ENCODE measurements at places on chromosomes 12 and 14. TPM values are rescaled to one million over a fixed set of nuclear protein-coding genes. Genes with fewer than 3 reads are reported as not detected.

DNA sequence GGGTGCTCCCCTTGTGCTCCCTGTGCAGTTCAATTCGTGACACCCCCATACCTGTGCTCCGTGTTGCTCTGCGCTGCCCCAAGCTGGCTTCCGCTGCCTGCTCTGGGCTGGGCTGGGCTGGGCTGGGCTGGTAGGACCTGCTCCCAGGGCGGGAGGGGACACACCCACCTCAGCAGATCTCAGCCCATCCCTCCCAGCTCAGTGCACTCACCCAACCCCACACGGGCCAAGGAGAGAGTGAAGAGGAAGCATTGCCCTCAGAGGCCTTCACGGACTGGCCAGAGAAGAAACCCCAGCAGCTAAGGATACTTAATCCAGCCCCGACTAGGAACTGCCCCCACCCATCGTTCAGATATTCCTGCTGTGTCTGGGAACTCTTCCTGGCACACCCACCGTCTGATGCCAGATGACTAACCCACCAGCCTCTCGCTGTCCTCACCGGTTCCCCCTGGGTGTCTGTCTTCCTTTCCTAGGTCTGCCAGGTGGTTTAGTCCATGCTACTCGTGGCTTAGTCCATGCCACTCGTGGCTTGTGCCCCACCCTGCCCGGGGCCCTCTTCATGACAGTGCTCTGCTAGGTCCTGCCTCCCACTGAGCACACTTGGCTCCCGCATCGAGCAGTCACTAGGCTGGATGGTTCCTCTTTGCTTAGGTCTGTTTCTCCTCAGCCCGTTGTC, at the start of gene LPAR5:
LPAR5 (minus strand) TSS at position 104 of the 676 bp plus-strand sequence. CDS start 14,711 bp downstream, outside the sequence.
- H3K27me3 ChIP-seq, result no peaks in the 10 kb centered on the region
- H3K27ac ChIP-seq, result peak within 1 kb of the TSS; percentile 83
- H3K4me1 ChIP-seq, result peaks cover 22% of the 10 kb centered on the region

GRCh38 chr12:110475426-110475825, 6.8 kb downstream of the FAM216A start:
- no peak overlapping the region for H3K27ac ChIP-seq
- H3K4me1 ChIP-seq, result no peaks in the 10 kb centered on the region
- H3K4me3 ChIP-seq, result no peak overlapping the region
- H3K27me3 ChIP-seq, result no peaks in the 10 kb centered on the region

GRCh38 chr14:68236582-68237458, 417.2 kb downstream of the RAD51B start:
- H3K36me3 ChIP-seq, result no peaks in the 10 kb centered on the region
- H3K4me3 ChIP-seq, result no peak overlapping the region
- peaks cover 14% of the 10 kb centered on the region for H3K4me1 ChIP-seq
- DNase-seq, result no peak

DNA sequence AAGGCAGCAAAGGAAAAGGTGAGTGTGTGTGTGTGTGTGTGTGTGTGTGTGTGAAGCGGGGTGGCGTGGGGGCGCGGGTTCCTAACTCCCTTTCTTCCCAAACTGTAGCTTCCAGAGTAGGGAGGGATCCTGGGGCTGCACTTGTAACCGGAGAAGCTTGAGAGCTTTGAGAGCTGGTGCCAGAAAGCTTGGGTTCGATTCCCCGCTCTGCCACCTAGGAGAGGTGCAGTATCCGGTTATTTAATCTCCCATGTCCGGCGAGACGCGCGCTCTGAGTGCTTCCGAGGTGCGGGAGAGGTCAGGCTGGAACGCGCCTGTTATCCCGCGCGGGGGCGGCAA, 7.2 kb upstream of the RACGAP1 start:
- H3K27me3 ChIP-seq, result no peaks in the 10 kb centered on the region
- DNase-seq, result no peak
- H3K4me3 ChIP-seq, result peak overlapping the region; percentile 39
- H3K27ac ChIP-seq, result peak overlapping the region; percentile 39
- H3K36me3 ChIP-seq, result no peaks in the 10 kb centered on the region

- H3K27ac ChIP-seq, result peak within 1 kb of the TSS; percentile 56
- H3K36me3 ChIP-seq, result no peaks in the 10 kb centered on the region
- peak; percentile 15 for DNase-seq
- H3K27me3 ChIP-seq, result no peaks in the 10 kb centered on the region
- H3K4me3 ChIP-seq, result peak within 1 kb of the TSS; percentile 80
- peaks cover 36% of the 10 kb centered on the region for H3K4me1 ChIP-seq
Observed at GRCh38 chr12:105330283-105330930, at the start of gene C12orf75. TSS of gene C12orf75 (plus strand) at chr12:105330691. CDS start at chr12:105330892, 201 bp downstream.

DNA sequence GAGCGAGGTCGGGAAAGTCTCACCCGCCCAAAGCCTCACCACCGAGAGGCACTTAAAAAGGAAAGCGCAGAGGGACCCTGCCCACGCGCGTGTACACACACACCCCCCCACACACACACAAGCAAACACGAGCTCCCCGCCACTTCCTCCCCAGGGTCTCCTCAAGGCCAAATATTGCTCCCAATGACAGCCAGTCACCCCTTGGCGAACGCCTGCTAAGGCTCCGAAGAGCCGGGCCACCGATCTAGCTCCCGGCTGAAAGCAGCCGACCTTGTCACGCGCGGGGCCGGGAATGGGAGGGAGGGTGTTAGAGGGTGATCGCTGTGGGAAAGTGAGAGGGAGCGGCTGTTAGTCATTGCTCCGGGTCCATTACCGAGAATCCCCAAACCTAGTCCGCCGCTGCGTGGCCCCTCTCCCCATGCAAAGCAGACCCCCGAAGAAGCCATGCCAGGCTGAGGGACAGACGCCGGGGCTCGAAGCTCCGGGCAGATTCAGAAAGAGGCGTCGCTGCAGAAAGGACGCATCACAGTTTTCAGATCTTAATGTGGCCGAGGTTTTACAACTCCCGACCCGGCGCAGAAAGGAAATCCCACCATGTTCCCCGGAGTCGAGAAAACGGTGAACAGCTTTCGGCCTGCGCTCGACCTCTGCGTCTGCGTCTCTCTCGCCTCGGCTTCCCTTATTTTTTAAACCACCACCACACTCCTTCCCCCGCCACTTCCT, 2.6 kb downstream of the BMP4 start:
- H3K4me3 ChIP-seq, result peak overlapping the region; percentile 48
- peaks cover 23% of the 10 kb centered on the region for H3K4me1 ChIP-seq
- no peak for DNase-seq
- peak overlapping the region; percentile 81 for H3K27ac ChIP-seq
- H3K27me3 ChIP-seq, result peaks cover 66% of the 10 kb centered on the region

DNA sequence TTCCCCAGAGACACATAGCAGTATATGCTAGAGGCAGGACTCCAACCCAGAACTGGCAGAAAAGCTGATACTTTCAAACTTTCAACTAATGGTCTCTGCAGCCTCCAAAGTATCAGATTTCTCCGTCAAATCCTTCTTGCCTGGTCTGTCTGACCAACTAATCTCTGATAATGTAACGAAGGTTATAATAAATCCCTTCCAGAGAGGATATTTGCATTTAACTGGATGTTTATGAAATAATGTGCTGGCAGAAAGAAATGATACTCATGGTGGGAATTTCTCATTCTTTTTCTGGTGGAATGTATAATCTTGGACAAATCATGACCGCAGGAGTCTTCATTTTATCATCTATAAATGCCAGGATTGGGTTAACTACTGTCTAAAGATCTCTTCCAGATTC, 860.3 kb downstream of the DIO2 start:
- H3K27ac ChIP-seq, result no peak overlapping the region
- H3K4me1 ChIP-seq, result no peaks in the 10 kb centered on the region
- no peaks in the 10 kb centered on the region for H3K36me3 ChIP-seq
- no peaks in the 10 kb centered on the region for H3K27me3 ChIP-seq

- H3K27me3 ChIP-seq, result peaks cover 47% of the 10 kb centered on the region
- no peak overlapping the region for H3K27ac ChIP-seq
- peaks cover 29% of the 10 kb centered on the region for H3K4me1 ChIP-seq
- DNase-seq, result no peak
- no peak overlapping the region for H3K4me3 ChIP-seq
- H3K36me3 ChIP-seq, result no peaks in the 10 kb centered on the region
Observed at GRCh38 chr14:101564819-101565698, 3.8 kb downstream of the DIO3 start.

GRCh38 chr14:37903343-37904191, 304.1 kb upstream of the SSTR1 start:
- no peak overlapping the region for H3K4me3 ChIP-seq
- no peak overlapping the region for H3K27ac ChIP-seq
- no peaks in the 10 kb centered on the region for H3K4me1 ChIP-seq
- no peaks in the 10 kb centered on the region for H3K36me3 ChIP-seq

DNA sequence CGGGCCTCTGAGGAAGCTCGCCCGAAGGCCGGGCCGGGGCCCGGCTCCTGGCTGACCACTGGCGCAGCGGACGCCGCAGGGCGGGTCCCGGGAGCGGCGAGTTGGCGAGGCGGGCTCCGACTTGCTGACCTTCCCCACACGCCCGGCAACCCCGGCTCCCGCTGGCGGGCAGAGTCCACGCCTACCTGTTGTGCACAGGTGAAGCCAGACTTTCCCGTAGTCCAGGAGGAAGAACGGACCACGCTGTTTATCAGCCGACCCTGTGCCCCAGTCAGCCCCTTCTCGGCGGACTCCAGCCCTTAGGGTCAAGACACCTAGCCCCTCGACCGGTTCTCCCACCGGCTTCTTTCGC, 407 bp downstream of the HEATR5A start:
- H3K4me1 ChIP-seq, result peaks cover 42% of the 10 kb centered on the region
- no peaks in the 10 kb centered on the region for H3K27me3 ChIP-seq
- no peak for DNase-seq
- peak overlapping the region; percentile 94 for H3K27ac ChIP-seq
- H3K36me3 ChIP-seq, result no peaks in the 10 kb centered on the region

DNA sequence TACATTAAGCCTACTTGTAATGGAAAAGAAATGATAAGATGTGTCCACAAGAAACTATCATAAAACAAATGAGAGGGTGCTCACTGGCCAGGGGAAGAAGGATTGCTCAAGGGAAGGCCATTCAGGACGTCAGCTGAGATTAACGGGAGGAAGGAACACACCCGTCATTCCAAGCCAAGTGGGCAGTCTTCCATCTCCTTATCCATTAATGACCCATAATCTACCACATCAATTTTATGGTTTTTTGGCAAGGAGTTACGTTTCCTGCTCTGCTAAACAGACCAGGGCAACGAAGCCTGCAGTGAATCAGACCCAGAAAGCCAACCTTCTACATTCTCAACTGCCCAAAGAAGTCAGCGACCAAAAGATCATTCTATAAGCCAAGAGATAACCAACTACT, 25.1 kb downstream of the PRKAB1 start:
- H3K36me3 ChIP-seq, result peaks cover 7% of the 10 kb centered on the region
- peak overlapping the region; percentile 71 for H3K27ac ChIP-seq
- DNase-seq, result no peak
- no peaks in the 10 kb centered on the region for H3K27me3 ChIP-seq
- no peak overlapping the region for H3K4me3 ChIP-seq

- peak overlapping the region; percentile 58 for H3K27ac ChIP-seq
- H3K36me3 ChIP-seq, result no peaks in the 10 kb centered on the region
- H3K4me3 ChIP-seq, result no peak overlapping the region
- no peaks in the 10 kb centered on the region for H3K27me3 ChIP-seq
- no peak for DNase-seq
Observed at GRCh38 chr14:59330455-59330854, 134.7 kb downstream of the GPR135 start.

DNA sequence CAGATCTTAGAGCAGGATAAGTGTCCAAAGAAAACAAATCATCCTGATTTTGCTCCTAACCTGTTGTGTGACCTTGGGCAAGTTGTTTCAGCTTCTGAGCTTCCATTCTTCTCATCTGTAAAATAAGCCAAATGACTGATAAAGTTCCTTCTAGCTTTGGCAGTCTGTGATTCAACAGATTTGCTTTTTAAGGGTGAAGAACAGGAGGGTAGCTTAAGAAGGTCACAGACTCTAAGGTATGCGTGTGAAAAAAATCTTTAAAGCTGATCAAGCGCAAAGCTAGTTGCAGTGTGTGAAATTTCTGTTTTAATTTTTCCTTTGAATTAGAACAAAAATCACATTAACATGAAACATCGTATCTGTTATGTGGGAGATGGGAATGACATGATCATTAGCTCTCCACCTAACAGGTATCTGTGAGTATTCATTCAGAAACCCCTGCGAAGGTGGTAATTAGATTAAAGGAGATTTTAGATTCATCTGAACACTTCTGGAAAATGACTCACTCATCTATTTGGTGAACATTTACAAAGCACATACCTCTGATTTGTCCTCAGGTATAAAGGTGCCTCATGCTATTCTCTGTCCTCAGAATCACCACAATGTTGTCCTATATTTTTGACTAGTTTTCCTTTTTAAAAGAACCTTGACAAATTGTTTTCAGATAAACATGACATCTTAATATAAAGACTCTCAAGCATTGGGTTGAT, 131.9 kb upstream of the CPM start:
- H3K36me3 ChIP-seq, result no peaks in the 10 kb centered on the region
- DNase-seq, result no peak
- H3K27me3 ChIP-seq, result no peaks in the 10 kb centered on the region
- H3K4me1 ChIP-seq, result peaks cover 8% of the 10 kb centered on the region
- no peak overlapping the region for H3K4me3 ChIP-seq
- no peak overlapping the region for H3K27ac ChIP-seq

NUAK1 gene
- total RNA-seq, result 3.4 TPM

DLST gene
- 54.9 TPM for total RNA-seq

PRPH gene
- not detected for total RNA-seq

FGD4 gene
- 17.0 TPM for total RNA-seq

Measured in esophagus squamous epithelium (tissue), 5 donors.